ENCODE measurements at places on chromosomes 4 and X.

DNA sequence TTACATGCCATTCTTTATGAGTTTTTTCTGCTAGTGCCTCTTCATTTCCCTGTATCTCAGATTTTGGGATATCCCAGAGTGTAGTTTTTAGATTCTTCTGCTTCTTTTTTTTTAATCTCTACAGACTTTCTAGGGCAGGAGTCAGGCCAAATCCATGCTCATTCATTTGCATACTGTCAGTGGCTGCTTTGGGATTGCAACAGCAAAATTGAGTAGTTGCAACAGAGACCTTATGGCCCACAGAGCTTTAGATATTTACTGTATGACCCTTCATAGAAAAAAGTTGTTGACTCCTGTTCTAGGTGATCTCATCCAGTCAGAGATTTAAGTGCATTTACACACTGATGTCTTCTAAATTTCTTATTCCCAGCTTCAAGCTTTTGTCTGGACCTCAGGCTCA lies 35.3 kb downstream of the ARFIP1 start:
- DNase-seq: no peak

DNA sequence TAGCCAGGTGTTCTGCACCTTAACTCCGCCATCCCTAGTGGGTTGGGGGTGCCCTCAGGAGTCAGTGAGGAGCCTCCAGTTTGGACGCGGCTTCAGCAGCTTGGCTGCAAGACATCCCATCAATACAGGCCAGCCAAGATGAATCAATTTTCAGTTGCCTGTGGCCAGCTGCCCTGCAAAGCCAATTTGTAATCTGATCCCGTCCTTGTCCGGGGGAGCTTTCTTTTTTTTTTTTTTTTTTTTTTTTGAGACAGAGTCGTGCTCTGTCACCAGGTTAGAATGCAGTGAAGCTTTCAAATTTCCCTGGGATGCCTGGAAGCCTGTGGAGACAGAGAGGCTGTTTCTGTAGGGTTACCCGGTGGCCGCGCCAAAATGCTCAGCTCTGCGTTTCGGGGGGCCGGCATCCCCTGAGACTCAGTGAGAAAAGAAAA lies 192.5 kb downstream of the ASMT start:
- DNase-seq: no peak

DNA sequence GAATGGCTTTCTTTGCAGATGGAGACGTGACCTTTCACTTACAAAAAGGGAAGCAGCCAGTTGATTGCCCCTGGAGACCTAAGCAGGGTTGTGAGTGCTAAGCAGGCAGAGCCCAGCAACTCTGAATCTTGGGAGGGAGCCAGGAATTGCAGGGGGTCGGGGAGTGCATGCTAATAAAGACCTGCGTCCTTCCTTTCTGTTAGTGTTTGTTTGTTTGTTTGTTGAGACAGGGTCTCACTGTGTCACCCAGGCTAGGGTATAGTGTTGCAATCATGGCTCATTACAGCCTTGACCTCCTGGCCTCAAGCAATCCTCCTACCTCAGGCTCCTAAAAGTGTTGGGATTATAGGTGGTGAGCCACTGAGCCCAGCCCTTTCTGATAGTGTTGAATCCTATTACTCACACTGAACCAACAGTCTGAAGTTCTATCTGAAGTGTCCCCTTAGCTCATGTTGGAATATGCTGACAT lies 137.4 kb downstream of the CEP135 start:
- DNase-seq: no peak

GRCh38 chr4:183797445-183798300 lies 107.4 kb upstream of the STOX2 start:
- no peak for DNase-seq

- DNase-seq: no peak
Measured at GRCh38 chr4:121076416-121076815, 4.1 kb upstream of the NDNF start.

DNA sequence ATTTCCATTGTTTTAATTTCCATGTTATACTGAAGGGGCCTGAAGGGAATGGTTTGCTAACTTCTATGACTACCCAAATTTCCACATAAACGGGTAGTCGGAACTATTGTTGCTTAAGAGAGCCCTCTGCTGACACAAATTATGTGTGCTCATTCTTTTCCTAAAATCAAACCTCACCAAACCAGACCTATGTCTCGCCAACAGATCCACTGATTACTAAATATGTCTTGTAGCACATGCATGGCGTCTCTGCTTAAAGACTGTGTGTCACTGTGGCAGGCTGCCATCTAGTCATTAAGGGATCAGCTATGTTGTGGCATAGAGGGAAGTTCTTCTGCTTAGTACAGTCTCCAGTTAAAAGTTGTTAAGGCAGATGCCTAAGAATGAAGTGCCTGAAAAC lies 25.1 kb downstream of the PIR start:
- DNase-seq: no peak

DNA sequence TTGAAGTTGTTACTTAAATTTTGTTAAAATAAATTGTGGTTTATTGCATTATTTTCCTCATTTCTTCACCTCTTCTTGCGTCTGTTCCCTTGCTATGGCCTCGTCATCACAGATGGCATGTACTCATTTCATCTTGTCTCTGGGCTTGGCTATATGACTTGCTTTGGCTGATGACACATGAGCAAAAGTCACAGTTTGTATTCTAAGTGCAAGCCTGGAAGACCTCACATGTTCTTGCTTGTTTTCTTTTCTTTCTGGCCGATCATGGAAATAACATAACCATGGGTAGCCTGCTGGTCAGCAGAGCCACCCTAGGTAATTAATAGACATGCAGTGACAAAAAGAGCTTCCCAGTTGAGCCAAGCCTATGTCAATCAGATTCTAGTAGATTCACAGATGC lies 527.9 kb downstream of the SPRY1 start:
- DNase-seq: no peak

DNA sequence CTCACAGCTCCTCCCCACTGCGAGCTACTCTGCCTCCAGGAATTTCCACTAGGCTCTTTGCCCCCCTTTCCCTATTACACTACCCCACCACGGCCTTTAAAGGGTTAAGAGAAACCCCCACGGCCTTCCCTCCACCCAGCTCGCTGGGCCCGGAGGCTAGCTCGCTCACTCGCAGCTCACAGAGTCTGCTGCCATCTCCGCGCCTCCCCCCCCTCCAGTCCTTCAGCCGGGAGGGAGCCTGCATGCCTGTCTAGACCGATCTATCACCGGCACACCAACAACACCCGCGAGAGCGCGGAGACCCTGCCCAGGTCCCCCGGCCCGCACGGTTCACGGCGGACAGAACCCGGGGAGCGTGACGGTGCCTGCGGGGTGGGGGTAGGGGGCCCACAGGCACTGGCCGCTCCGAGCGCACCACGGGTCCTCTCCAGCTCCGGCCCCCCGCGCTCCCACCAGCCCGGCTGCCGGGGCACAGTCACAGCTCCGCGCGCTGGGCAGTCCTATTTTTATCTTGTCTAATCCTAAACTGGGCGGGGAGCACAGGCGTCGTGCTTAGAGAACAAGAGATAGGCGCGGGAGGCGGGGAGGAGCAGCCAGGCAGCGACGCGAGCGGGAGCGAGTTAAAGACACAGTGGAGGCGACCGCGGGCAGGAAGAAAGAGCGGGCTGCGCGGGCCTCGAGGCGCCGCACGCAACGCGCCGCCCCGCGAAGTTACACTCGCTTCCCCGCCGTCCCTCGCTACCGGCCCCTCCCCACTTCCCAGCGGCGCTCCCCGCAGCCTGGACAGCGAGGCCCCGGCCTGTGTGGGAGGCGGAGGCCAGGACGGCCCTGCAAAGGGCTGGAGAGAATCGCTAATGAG lies 3.5 kb downstream of the BCOR start:
- no peak for DNase-seq

DNA sequence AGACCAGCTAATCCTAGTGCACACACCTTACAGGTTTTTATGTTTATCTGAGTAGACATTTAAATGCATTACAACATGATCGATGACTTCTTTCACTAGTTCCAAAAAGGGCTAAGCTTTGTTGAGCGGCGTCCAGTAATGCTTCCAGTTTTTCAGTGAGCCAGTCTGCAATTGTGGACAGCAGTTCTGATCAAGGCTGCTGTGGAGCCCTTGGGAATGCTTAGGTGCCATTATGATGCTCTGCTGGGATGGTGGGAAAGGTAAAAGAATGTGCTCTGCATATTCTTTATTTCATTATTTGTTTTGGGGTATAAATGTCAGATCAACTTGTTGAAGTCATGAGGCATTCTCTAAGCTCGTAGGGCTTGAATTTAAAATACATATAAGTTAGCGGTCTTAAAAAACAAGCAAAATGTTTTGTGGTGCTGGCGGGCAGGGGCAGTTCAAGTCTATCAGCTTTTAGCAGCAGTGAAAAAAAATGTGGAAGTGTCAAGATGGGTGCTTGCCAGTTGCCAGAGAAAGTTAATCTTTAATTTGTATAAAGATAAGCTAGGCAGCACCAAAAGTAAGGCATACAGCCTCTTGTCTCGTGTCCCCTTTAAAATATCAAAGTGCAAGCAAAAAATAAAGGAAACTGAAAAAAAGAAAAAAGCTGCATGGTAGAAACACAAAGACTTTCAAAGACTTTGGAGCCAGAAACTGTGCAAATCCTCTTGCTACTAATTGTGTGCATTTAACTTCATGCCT lies 5.8 kb downstream of the MID1IP1 start:
- no peak for DNase-seq

- no peak for DNase-seq
Measured at GRCh38 chr4:182832352-182833120, 84.7 kb downstream of the DCTD start.

DNA sequence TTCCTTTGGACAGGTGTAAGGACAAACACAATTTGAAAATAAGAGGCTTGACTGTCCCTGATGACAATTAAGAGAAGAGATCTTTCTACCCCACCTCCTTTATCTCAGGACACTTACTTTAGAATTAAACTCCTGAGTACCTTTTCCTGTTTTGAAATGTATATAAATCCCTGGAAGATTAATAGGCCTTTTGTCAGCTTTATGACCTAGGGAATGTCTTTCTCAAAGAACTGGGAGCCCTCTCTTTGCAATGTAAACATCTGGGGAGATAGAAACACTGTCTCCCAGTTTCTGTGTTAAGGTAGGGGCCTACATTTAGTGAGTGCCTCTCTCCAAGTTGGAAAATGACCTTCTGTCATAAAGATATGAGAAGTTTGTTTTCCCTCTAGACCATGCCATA lies 31.7 kb downstream of the AGA start:
- peak; percentile 44 for DNase-seq

DNA sequence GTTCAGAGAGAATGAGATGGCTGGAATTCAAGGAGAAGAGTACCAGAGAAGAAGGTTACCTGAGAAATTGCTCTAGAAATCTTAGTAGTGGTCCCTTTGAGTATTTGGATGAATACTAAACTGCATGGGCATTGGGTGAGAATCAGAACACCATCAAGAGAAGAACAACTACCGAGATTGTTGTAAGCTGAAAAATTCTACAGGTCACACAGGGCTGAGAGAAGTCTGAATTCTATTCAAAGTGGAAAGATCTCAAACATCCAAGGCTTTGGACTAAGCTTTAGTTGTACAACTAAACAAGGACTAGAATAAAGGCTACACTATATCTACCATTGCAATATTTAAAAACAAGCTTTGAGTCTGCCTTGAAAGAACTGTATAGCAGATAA lies 40.8 kb downstream of the LRBA start:
- DNase-seq: no peak

- DNase-seq: no peak
Measured at GRCh38 chr4:146333895-146334262, 119.5 kb downstream of the REELD1 start.

DNA sequence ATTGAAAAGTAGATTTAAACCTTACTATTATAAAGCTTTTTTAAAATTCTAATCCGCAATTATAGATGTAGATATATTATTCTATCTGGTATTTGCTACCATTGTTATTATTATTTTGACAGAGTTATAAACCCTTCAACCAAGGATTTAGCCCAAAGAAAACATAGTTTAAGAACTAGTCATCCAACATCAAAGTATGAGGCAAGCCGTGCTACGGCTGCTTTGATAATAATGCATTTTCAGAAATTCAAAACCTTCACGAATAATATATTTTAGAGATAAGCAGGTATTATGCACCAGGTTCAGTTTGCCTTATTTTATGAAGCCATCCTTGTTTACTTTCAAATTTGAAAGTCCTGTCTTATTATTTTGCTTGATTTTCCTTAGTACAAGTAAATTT lies 1501.7 kb downstream of the RAPGEF2 start:
- DNase-seq: no peak

GRCh38 chr4:69649207-69649606 lies 3.8 kb downstream of the UGT2A1 start:
- DNase-seq: no peak

GRCh38 chrX:9312922-9313867 lies 151.7 kb upstream of the TBL1X start:
- DNase-seq: no peak

GRCh38 chr4:66048861-66049260 lies 378.6 kb upstream of the EPHA5 start:
- no peak for DNase-seq
